ENCODE measurements at places on chromosomes 11 and 22.

- no peak for DNase-seq
These were observed 2.9 kb downstream of the MUC2 start for GRCh38 chr11:1077417-1078119.

DNA sequence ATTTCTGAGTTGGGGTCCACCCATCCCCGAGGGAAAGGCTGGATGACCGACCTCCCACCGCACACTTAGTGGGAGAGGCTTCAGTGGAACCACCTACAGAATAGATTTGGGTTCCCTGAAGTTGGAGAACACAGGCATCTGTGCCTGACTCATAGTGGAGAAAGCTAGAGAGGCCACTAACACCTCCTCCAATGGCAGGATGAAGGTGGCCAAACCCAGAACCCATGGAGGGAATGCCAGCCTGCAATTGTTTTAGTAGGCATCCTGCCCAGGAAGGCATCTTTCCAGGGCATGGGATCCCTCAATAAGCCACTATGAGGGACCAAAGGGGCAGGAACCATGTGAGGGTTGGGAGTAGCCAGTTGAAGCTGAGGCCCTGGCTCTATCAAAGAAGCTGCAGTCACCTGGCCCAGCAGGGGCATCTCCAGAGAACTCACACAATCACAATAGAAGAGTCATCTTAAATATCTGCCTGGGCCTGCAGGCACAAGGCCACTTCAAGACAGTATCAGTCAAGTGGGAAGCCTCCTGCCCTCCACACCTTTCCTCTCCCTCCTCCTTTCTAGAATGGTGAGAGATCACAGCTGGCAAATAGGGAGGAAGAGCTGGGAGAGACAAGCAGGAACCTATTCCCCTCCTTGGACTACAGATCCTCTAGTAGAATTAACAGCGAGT is 124.1 kb upstream of the CSNK2A3 start:
- DNase-seq: no peak

GRCh38 chr22:38218661-38219622 is 17.1 kb downstream of the MAFF start:
- peak; percentile 93 for DNase-seq

- peak; percentile 80 for DNase-seq
These were observed 318.7 kb downstream of the BUD13 start for GRCh38 chr11:116454020-116454645.

- peak; percentile 70 for DNase-seq
These were observed 42.0 kb downstream of the PACS1 start for GRCh38 chr11:66112041-66112491.

DNA sequence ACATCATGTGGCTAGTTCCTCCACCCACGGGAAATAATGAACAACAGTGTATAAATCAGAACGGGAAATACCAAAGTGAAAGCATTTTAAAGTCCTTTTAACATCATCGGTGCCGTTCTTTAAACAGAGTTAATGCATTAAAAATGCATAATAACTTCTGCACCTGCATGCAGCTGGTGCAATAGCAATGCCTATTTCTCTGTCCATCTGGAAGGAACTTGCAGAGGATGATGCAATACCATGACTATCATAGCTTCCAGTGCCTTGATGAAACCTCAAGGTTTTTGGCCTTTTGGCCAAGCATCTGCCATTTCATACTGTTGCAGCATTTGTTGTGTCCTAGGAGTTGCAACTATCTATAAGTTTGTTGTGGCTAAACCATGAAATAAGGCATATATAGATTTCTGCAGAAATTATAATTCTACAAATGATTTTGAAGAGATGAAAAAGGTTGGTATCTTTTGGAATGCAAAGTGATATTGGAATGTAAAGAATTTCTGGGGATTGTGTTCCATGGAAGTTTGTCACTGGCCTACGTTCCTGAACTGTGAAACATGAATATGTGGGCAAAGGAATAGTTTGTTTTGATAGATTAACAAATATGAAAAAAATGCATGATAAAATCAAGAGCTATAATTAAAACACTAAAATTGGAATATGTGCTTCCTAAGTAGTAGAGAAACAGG is 9.8 kb upstream of the EIF3F start:
- DNase-seq: peak; percentile 55

GRCh38 chr22:39292561-39293074 is 26.8 kb downstream of the RPL3 start:
- peak; percentile 80 for DNase-seq

DNA sequence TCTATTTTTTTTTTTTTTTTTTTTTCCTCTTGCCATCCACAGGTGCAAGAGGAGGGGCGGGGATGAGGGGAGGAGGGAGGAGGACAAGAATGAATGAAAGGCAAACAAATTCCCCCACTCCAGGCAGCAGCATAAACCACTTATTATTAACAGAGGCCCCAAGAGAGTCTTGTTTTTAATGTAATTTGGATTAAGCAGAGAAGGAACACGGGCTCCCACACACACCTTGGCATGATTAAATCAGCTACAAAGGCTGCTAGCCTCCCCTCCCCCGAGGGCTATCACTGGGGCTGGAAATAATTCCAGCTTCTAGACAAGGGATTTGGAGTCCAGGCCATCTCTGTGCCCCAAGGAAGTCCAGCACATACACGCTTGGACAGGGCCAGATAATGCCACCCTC is 93.4 kb upstream of the DRD2 start:
- no peak for DNase-seq

GRCh38 chr11:10378362-10378761 is 73.5 kb downstream of the ADM start:
- DNase-seq: no peak

DNA sequence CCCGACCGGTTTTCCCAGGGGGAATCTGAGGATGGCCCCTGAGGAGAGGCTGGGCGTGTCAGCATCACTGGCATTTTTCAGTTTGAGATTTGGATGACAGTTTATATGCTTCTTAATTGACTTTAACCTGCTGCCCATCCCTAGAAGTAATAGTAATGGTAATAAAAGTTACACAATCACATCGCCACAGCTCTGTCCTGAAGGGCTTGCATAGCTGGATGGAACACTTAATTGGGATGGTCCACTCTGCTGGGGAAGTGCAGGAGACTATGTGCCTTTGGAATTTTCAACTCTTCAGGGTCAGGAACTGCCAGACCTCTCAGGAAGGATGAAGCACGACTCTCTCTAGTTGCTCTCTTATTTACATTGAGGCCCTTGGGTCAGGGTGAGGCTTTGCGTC is 16.2 kb downstream of the BARX2 start:
- no peak for DNase-seq

- DNase-seq: no peak
These were observed 26.4 kb downstream of the HIRA start for GRCh38 chr22:19405133-19405532.

DNA sequence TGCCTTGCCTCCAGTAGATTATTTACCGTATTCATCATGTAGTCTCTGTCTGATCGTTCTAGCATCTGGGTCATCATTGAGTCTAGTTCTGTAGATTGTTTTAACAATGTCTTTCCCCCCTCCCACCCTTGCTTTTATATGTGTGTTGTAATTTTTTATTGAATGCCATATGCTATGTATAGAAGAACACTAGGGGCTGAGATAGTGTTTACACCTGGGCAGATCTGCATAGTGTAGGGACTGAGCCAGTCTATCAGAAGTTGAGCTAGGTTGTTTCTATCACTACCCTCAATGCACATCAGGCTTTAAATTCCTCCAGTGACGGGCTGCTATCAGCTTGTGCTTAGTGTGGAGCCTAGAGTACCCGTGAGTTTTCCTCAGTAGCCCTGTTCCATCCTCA is 61.6 kb downstream of the KREMEN1 start:
- DNase-seq: no peak

DNA sequence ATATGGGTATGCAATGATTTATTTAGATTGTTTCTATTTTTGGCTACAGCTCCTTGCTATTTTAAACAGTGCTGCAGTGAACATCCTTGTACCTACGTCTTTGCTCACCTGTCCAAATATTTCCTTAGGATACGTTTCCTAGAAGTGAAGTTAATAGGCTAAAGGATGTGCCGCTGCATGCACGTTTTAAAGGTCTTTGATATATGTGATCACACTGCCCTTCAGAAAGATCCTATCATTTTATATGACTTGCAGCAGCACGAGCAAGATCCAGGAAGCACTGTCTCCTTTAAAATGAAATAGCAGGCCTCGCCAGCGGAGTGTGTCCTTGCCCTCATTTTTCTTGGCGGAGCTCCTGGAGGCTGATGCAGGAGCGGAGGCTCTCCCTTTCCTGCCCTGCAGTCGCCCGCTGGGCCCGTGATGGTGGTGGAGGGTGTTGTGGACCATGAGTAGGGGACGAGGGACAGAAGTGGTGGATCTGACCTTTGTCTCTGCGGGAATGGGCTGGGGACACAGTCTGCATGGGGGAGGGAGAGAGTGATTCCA is 19.4 kb downstream of the RPS6KA4 start:
- DNase-seq: no peak

DNA sequence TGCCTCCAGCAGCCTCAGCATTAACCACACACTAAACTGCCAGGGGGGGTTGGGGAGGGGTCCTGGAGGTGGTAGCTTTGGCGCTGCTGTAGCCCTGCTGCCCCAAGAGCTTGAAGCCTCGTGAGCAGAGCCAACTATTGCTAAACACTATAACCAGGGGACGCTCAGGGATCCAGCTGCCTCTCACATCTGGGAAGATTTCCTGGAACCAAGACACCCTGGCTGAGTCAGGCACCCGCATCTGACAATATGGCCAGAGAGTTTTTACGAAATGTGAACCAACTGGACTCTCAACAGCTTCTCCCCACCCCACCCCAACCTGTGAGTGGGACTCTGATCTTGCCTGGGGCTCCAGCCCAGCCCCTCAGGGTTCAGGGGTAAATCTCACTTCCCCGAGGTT is 14.3 kb downstream of the C1QTNF6 start:
- DNase-seq: no peak

GRCh38 chr22:45768490-45768889 is 96.9 kb downstream of the ATXN10 start:
- no peak for DNase-seq

GRCh38 chr11:29562183-29562582 is 454.6 kb downstream of the KCNA4 start:
- DNase-seq: no peak

- DNase-seq: peak; percentile 14
These were observed 34.1 kb downstream of the YPEL1 start for GRCh38 chr22:21701384-21701971.

DNA sequence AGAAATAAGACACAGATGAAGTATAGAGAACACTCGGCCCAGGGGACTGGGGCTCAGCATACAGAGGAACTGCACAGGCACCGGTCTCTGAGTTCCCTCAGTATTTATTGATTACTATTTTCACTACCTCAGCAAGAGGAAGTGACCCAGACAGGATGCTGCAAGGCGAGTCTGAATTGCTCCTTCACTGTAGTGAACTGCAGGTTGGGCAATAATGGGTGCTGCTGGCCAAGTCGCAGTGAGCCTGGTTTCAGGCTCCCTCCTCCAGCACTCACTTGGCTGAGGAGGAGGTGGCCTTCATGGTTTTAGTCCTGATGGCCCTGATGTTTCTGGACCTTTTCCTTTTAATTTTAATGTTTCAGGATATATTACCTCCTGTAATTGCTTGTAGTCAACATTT is 10.4 kb downstream of the OR52K2 start:
- peak; percentile 44 for DNase-seq

GRCh38 chr11:1178201-1178885 is 20.6 kb downstream of the MUC5AC start:
- no peak for DNase-seq

DNA sequence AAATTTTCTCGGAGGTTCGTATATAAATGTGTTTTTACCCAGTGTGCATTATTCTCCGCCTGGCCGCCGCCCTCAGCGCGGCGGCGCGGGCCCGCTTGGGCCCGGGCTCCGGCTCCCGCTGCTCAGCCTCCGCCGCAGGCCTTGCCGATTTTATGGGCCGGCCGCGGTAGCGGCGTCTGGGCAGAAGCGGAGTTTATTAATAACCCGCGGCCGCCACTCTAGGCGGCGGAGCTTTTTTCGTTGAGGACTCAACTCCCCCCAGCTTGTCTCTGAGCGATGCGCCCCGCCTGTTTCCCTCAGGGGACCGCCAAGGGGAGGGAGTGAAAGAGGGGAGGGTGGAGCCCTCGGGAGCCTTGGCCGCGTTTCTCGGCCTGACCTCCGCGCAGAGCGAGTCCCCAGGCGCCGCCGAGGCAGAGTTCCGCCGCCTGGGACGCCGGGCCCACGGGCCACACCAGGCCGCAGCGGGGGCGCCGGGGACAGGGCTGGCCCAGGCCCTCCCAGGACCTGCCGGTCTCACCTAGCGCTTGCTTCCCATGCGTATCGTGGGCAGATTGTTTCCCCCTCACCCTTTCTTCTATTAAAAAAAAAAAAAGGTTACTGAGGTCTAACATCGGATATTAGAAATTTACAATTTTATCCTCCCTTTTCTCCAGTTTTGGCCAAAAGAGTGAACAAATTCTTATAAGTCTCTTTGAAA is 399 bp downstream of the ZNF143 start:
- peak; percentile 94 for DNase-seq

- DNase-seq: no peak
These were observed 39.1 kb upstream of the GRAMD4 start for GRCh38 chr22:46580940-46581537.

- DNase-seq: peak; percentile 9
These were observed 222.5 kb upstream of the KIRREL3 start for GRCh38 chr11:127223026-127223425.

GRCh38 chr11:16809886-16810668 is 71.6 kb downstream of the C11orf58 start:
- no peak for DNase-seq

DNA sequence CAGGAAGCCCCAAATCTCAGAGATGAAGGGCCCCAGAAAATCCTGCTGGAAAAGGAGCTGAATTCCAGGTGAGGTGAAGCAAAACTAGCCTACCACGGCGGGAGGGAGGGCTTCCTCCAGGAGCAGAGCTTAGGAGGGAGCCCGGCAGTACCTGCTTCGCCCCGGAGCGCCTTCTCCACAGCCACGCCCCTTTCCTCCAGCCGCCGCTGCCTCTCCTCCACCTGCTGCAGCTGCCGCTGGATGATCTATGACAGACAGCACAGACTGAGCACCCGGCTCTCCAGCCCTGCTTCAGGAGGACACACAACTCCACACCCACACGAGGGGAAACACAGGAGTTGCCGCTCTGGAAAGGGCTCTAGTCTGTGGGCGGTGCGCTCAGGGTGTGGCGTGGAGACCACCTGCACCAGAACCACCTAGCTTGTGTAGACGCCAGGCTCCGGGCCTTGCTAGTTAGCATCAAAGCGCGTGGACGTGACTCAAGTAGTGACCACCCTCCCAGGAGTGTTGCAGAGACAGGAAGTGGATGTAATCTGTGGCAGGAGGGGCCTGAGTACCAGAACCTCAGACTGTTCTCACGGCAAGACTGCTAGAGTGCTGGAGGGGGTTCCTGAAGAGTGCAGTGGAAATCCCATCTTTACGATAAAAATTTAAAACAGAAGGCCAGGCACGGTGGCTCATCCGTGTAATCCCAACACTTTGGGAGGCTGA is 34.6 kb upstream of the BID start:
- DNase-seq: no peak

GRCh38 chr22:37237371-37238268 is 6.4 kb downstream of the RAC2 start:
- peak; percentile 80 for DNase-seq

- DNase-seq: no peak
These were observed 14.6 kb downstream of the ACAT1 start for GRCh38 chr11:108135845-108136544.

- no peak for DNase-seq
These were observed 299.0 kb upstream of the CADM1 start for GRCh38 chr11:115803073-115803740.

Measured in mesendoderm (in vitro differentiated cells).